ENCODE measurements at places on chromosomes 4 and X.

- no peak for DNase-seq
These were observed 31.6 kb upstream of the CT47C1 start for GRCh38 chrX:119041175-119041574.

DNA sequence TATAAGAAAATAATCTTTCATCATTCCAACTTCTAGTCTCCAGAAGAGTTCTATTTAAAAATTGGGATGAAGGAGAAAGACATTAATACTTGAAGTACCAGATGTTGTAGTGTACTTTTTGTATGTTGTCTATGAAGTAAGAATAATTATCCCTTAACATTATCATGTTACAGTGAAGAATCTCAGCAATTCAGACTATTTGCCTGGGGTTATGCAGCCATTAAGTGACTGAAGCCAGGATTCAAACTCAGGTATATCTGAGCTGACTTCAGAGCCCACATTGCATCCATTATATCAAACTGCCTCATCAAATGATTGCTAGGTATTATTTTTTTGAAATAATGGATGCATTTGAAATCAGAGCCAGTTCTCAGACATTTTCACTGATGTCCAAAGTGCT is 76.1 kb upstream of the FHDC1 start:
- no peak for DNase-seq

DNA sequence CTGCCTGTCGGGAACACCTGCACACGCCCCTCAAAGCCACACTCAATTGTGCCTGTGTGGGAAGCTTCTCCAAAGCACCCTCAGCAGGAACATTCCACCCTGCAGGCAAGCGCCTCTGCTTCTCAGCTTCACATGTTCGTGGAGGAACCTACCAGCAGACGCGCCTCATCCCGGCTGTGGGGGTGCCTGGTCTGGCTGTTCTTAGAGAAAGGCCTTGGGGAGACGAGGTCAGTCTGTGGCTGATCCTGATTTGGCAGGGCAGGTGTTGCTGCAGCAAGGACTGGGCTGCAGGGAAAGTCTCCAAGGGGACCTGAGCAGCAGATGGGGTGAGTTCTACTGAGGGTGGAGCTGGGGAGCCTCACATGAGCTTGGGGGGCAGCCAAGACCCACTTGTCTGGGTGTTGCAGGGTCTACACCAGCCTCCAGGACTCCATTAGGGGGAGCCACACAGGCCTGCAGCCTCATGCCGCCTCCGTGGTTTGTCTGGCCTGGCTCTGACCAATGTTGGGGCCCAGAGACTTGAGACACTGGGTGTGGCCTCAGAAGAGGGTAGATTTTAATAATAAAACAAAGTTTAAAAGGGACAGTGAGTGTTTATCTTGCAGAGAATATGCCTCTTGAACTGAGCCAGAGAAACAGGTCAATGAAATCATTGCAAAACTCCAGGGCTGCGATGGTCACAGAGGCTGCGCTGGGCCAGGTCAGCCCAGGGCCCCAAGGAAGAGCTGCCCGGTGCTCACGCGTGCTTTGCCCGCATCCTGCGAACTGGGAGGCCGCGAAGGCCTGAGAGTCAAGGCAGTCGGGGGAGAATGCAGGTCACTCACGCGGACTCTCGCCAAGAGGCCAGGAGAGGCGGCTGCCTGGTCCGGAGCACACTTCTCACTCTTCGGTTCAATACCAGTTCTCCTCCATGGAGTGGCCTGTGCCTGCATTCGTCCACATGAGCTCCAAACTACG is 21.1 kb downstream of the RNF212 start:
- DNase-seq: no peak

- no peak for DNase-seq
These were observed 56.7 kb downstream of the HTRA3 start for GRCh38 chr4:8326206-8326605.

DNA sequence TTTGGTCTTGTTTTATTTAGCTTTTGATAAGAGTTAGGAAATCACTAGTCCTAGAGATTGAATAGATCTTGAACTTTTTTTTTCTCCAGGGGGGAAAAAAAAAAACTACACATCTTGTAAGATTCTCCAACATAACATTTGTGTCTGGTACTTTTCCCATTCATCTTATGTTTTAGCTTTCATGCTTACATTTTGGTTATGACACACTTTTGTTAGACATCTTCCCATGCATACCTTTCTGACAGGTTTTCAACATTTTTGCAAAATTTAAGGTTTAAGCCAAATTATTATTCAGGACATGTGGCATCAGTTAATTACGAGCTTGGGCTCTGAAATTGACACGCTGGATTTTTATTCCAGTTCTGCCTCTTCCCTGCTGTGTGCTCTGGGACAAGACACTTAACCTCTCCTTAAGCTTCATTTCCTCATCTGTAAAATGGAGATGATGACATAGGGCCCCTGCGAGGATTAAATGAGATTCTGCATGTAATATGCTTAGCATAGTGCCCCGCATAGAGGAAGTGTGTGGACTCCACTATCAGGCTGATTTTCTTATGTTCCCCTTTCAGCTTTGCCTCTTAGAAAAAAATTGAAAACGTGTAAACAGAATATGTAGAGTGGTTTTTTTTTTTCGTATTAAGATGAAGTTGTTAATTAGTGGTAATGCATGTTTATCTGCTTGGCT is 5.3 kb downstream of the KIT start:
- DNase-seq: no peak

- DNase-seq: no peak
These were observed 90.0 kb upstream of the EDA2R start for GRCh38 chrX:66728818-66729271.

DNA sequence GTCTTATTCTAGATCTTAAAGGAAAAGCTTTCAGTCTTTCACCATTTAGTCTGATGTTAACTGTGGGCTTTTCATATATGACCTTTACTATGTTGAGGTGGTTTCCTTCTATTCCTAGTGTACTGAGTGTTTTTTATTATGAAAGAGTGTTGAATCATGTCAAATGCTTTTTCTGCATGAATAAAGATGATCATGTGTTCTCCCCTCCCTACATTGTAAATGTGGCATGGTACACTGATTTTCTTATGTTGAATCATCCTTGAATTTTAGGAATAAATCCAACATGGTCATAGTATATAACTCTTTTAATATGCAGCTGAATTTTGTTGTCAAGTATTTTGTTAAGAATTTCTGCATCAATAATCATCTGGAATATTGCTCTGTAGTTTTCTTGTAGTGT is 4.3 kb downstream of the CLGN start:
- no peak for DNase-seq

DNA sequence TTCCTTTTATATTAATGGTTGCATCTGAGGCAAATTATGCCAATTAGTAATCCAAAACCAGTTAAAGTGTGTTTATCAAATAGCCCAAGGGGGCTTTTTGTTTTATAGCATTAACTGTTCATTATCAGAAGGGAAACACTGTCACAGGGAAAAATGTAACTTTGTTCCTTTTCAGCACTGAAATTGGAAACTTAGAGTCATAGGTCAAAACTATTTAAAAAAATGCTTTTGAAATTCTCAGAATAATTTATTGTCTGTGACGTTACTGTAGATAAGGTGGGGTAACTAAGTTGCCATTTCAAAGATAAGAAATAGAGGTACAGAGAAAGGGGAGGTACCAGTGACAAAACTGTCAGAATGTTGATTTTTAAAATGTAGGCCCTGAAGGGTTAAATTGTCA is 129.3 kb downstream of the AKAP4 start:
- peak; percentile 1 for DNase-seq

GRCh38 chr4:79852305-79852730 is 220.7 kb downstream of the ANTXR2 start:
- no peak for DNase-seq

GRCh38 chr4:105025263-105026017 is 121.2 kb upstream of the TET2 start:
- no peak for DNase-seq

DNA sequence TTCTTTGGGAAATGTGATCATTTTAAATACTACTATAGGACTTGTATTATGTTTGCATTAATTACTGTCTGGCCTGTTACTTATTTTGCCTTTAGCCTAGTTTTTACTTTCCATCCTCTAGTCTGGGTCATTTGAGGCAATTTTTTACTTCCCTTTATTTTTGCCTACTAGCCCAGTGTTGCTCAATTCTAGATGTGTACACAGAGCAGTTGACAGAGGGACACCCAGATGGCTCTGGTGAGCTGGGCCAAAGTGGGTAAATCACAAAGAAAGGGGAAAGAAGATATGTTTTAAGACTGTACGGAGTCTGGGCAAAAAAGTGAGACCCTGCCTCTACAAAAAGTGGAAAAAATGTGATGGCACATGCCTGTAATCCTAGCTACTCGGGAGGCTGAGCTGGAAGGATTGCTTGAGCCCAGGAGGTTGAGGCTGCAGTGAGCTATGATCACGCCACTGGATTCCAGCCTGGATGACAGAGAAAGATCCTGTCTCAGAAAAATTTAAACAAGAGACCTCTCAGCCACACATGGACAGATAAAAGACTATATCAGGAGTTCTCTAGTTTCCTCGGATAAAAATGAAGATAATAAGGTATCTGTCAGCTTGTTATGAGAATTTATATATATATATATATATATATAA is 35.7 kb downstream of the APOO start:
- no peak for DNase-seq

DNA sequence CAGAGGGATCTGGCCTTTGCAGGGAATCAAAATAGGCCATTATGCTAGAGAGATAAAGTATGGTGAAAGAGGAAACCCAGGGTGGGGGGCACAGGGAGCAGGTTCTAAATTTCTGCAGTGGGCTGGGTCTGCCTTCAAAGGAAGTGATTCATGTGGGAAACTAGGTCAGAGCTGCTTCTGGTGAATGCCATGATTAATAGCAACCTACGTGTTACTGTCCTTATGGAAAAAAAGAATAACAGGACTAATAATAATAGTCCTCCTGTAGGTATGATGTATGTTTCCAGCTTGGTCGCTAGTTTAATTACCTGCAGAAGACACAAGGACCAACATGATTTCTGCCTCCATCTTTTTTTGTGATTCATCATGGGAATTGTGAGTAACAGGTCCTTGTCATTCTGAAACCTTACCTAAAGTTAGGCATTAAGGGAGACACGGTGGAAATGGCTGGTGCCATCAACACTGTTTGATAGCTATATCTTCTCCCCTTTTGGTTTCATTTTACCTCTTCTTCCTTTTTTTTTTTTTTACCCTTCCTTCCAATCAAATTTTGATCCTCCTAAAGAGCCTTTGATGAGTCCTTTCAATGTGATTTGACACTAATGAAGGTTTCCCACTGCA is 180.4 kb downstream of the CPEB2 start:
- no peak for DNase-seq

GRCh38 chrX:134782796-134783195 is 124.5 kb upstream of the PLAC1 start:
- no peak for DNase-seq

- peak; percentile 29 for DNase-seq
These were observed 568 bp downstream of the CHST7 start for GRCh38 chrX:46573892-46574773.

DNA sequence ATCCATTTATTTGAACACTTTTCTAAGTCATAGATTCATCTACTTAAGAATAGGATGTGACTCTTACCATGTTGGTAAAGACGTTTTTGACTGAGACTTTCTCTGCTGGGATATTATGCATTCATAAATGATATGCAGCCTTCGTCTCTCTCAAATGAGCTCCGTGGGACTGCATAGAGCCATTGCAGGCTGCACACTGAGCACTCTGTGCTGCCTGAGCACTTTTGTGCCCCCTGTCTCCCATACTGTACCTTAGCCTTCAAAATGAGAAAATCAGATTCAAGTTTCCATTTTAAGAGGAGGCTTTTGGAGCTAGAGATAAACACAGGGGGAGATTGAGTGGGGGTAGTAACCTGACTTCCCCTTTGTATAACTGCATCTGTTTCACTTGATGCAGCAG is 433.6 kb downstream of the ZIC3 start:
- no peak for DNase-seq

GRCh38 chrX:123971982-123972381 is 10.5 kb downstream of the STAG2 start:
- no peak for DNase-seq

DNA sequence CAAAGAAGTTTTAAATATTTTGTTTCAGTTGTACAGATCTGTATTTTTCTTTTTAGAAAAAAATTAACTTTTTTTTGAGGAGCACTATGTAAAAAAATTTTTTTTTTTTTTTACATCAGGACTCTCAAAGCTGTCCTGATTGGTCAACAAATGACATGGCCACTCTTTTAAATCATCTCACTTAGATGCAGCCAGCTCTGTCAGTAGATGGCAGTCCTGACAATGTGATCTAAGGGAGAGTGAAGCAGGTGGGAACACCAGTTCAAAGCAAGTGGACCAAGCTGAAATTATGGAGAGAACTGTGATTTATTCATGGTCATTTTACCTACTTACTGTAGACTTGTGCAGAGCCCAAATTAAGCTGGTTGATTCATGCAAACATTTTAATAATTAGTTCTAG is 174.7 kb upstream of the GPRIN3 start:
- peak; percentile 33 for DNase-seq
